Activated CD4-positive, alpha-beta T cell treated with anti-CD3 and anti-CD28 coated beads, Interleukin-2, amount 50 U/mL, for 16 hours (primary cell): ENCODE measurements at places on chromosomes 3 and 15.
A peak's percentile ranks its signal among the peaks of the same experiment; 100 is the strongest.

GRCh38 chr3:10933470-10933804 lies 59.1 kb upstream of the SLC6A1 start:
- no peak for DNase-seq

- DNase-seq = no peak
Measured at GRCh38 chr15:42558739-42559138, 10.1 kb downstream of the HAUS2 start.

- DNase-seq = no peak
Measured at GRCh38 chr3:41274944-41275668, 75.8 kb downstream of the CTNNB1 start.

- DNase-seq = peak; percentile 30
Measured at GRCh38 chr3:51729042-51729633, 22.3 kb downstream of the GRM2 start.

- DNase-seq = peak; percentile 76
Measured at GRCh38 chr3:71069797-71070196, 513.7 kb downstream of the FOXP1 start.

DNA sequence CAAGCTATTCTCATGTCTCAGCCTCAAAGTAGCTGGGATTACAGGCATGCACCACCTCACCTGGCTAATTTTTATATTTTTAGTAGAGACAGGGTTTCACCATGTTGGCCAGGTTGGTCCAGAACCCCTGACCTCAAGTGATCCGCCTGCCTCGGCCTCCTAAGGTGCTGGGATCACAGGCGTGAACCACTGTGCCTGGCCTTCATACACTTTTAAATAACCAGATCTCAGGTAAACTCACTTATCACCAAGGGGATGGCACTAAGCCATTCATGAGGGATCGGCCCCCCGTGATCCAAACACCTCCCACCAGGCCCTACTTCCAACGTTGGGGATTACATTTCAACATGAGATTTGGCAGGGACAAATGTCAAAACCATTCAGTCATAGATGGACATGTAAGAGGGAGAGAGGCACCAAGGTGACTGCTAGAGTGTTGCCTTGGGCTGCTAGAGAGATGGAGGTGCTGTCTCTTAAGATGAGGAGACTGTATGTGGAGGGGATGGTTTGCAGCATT lies 13.3 kb upstream of the DOCK3 start:
- DNase-seq = no peak

- no peak for DNase-seq
Measured at GRCh38 chr15:58736018-58736643, 13.4 kb downstream of the ADAM10 start.

- no peak for DNase-seq
Measured at GRCh38 chr15:98813951-98814350, 165.6 kb downstream of the IGF1R start.
